ENCODE measurements at places on chromosomes 11 and 22.

GRCh38 chr11:121249039-121249663, 43.4 kb upstream of the SC5D start:
- DNase-seq, result no peak

DNA sequence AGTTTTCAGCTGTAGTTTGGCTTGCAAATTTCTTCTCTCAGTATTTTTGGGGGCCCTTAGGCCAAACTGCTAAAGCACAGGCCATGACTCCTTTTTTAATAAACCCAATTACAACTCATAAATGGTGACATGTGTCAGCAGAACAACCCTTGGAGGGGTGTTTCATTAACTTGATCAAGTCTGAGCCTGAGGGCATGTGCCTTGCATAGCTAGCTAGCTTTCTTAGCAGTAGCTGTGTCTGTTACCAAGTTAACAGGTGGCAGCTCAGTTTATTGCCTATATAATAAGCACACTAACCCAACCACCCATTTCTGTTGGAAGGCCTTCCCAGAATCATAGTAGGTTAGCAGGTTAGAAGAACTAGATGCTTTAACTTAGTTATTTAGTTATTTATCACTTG, 950.3 kb upstream of the CCDC90B start:
- no peak for DNase-seq

DNA sequence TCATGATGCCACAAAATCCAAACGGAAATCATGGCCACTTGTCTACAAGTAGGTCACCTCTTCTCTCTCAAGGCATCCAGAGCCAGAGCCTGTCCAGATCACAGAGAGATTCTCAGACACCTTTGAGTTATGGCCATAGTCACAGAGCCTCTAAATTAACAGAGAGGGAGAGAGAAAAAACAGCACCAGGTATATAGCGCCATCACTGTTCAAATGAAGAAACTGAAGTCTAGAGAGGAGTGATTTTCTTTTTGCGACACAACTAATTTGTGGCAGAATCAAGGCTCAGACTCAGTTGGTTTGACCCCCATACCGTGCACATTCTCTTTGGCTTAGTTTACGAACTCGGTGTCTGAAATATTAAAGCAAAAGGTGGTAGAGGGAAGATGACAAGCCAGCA, 512.9 kb downstream of the NTM start:
- no peak for DNase-seq

DNA sequence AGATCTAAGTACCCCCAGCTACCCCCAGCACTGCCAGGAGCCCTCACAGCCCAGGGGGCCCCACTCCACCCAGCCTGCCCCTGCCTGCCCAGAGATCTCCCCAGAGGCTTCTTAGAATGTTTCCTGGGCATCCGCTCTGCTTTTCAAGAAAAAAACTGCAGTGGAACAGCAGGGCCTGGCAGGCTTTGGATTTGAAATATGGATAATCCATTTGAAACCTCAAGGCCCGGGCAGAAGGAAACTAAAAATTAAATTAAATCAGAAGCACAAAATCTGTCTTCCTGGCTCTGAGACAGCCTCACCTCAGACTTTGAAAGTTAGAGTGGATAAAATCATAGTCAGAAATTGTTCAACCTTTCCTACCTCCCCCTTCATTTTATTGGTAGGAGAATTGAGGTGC, 273.6 kb downstream of the OPCML start:
- DNase-seq, result no peak

DNA sequence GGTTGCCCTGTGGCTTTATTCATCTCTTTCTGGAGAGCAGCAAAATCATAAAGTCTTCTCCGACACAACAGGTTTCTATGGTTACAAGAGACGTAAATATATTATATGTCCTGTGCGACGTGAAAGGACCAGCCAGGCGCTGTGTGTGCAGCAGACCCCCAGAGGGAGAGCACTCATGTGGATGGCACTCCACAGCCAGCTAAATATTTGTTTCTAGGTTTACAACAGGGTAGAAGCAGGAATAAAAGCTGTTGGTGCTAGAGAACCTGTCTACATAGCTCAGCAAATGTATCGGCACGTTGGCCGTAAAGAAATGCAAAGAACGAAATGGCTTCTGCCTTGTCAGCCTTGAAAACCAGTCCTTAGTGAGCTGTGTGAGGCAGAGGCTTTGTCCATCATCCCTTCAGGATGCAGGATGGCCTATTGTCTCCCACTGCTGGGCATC, 133.8 kb upstream of the PITPNB start:
- DNase-seq, result no peak

- DNase-seq, result no peak
These were observed 1.5 kb upstream of the SF3B2 start for GRCh38 chr11:66050581-66051231.

- no peak for DNase-seq
These were observed 422.4 kb downstream of the CTTN start for GRCh38 chr11:70820712-70821111.

Measured in stimulated activated CD8-positive, alpha-beta memory T cell treated with anti-CD3 and anti-CD28 coated beads, Interleukin-15, amount 100 ng/mL, for 48 hours (primary cell).